Motor neuron (in vitro differentiated cells): ENCODE measurements at places on chromosomes 3 and 15. TPM values are rescaled to one million over a fixed set of nuclear protein-coding genes. Genes with fewer than 3 reads are reported as not detected.

SOX14 gene
- 0.22 and 0.36 TPM in 2 replicates for total RNA-seq

GPR62 gene
- total RNA-seq = 2.3 and 2.4 TPM in 2 replicates

- ATAC-seq = no peak
Measured at GRCh38 chr3:15539066-15539465, 17.6 kb upstream of the COLQ start.

- ATAC-seq = no peak
Measured at GRCh38 chr3:38648024-38648658, 1.3 kb downstream of the SCN5A start.

GRCh38 chr3:132230156-132231000, 86.8 kb upstream of the ACP3 start:
- no peak for ATAC-seq

- ATAC-seq = no peak
Measured at GRCh38 chr3:30225021-30225420, 381.4 kb upstream of the TGFBR2 start.
